Breast epithelium (tissue), 4 donors: ENCODE measurements at places on chromosomes 12 and 14.

- DNase-seq = no peak
Observed at GRCh38 chr12:18254081-18254480, 7.2 kb upstream of the PIK3C2G start.

DNA sequence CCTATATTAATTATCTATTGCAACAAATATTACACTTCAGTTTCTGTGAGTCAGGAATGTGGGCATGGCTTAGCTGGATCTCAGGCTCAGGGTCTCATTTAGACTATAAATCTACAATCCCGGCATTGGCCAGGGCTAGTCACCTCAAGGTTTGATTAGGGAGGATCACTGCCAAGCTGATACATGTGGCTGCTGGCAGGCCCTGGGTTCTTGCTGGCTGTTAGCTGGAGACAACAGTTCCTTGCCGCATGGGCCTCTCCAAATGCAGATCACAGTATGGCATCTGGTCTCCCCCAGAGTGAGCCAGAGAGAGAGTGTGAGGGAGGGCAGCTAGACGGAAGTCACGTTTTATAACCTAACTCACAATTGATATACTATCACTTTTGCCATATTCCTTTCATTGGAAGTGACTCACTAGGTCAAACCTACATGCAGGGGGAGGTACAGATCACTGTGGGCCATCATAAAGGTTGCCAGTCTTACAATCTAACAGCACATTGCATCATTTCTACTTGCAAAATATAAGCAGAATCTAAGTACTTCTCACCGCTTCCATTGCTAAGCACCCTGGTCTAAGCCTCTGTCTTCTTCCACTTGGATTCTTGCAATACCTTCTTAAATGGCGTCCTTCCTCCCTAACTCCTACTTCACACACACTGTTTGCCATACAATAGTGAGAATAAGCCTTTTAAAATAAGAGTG lies 174.0 kb upstream of the ARHGAP5 start:
- no peak for DNase-seq

- DNase-seq = no peak
Observed at GRCh38 chr14:94893411-94894160, 123.7 kb upstream of the GSC start.

DNA sequence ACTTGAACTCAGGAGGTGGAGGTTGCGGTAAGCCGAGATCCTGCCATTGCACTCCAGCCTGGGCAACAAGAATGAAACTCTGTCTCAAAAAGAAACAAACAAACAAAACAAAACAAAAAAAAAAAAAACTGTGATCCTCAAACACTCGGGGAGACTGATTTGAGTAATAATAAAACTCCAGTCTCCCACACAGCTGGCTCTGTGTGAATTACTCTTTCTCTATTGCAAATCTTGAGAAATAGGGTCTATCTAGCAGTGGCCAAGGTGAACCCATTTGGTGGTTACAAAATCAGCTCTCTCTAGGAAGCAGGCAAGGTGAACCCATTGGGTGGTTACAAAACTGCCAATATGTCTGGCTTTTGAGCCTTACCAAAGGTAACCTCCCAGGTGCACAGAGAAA lies 6.0 kb upstream of the ACOT6 start:
- DNase-seq = no peak

DNA sequence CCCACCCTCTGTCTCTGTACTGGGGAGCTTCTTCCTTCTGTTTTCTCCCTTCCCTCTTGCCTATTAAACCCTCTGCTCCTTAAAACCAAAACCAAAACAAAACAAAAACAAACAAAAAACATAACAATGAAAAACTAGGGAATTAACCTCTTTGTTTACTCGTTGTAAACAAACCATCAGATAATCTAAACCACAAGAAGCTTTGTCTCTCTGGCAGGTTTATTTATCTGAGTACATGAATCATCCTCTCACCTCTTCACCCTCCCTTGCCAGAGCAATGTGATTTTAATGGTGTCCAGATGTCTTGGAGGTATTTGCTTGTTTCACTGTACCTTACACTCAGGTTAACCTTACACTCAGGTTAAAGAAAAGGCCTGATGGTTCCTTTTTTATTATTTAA lies 66.1 kb downstream of the DYRK2 start:
- DNase-seq = no peak

DNA sequence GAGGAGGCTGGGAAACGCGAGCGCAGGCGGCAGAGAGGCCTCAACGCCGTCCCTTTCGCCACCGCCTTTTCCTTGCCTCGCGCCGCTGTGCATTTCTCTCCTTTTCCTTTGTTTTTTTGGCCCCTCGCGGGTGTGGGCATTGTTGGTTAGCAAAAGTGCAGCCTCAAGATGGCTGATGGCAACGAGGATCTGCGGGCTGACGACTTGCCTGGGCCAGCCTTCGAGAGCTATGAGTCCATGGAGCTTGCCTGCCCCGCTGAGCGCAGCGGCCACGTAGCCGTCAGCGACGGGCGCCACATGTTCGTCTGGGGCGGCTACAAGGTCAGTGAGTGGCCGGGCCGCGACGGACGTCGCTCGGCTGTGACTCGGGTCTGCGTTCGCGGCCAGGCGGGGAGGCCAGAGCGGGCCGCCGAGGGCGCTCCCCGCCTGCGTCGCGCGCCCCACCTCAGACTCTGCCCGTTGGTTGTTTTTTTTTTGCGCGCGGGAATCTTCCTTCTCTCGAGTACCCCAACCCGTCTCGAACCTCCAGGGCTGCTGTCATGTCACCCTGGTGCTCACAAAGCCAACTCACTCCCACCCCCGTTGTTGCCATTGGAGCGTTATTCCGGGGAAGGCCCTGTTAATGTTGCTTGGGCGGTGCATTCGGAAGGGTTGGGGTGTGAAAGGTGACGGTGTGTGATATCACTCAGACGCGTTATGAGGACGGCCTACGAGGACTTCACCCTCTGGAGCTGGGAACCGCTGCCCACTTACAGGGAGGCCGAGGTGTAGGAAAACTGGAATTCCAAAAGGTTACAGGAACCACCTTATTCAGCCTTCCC lies 558 bp downstream of the KLHDC2 start:
- peak; percentile 57 for DNase-seq

GRCh38 chr14:72479461-72479931 lies 414.4 kb downstream of the DPF3 start:
- DNase-seq = no peak

DNA sequence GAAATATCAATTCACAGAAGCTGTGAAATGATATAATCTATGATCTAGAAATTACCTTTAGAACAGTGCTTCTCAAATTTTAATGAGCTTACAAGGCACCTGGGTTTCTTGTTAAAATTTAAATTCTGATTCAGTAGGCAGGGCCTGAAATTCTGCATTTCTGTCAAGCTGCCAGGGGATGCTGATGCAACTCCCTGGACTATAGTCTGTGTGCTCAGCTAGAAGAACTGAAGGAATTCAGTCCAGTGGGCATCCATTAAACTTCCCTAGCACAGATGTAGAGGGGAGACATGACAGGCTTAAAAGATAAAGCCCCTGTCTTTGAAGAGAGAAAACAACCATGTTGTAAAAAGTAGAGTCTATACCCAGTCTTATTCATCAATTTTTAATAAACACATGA lies 441.8 kb downstream of the TMTC2 start:
- no peak for DNase-seq

- DNase-seq = no peak
Observed at GRCh38 chr14:100076133-100076532, 10.9 kb downstream of the EVL start.

GRCh38 chr12:88235183-88235833 lies 93.2 kb downstream of the TMTC3 start:
- no peak for DNase-seq

GRCh38 chr12:69840727-69841126 lies 15.7 kb downstream of the MYRFL start:
- DNase-seq = no peak

DNA sequence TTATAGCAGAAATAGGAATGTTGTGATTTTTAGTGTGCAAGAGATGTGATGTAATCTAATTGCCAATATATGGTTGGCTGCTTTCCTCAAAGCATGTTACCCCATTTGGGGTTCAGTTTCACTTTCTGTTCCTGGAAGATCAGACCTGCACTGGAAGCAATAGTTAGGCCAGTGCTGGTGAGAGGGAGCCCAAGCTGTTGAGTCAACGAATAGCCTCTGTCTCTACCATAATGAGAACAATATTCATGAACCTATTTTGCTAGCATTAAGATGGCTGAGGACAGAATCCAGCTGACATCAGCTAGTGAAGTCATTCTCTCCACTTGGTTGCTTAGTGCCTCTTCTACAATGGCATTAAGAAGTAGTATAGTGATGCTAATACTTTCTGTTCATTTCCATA lies 379.9 kb upstream of the DCN start:
- DNase-seq = no peak

- DNase-seq = no peak
Observed at GRCh38 chr12:47843226-47843980, 23.7 kb upstream of the HDAC7 start.

GRCh38 chr12:65557438-65558181 lies 266.7 kb upstream of the HMGA2 start:
- DNase-seq = no peak

DNA sequence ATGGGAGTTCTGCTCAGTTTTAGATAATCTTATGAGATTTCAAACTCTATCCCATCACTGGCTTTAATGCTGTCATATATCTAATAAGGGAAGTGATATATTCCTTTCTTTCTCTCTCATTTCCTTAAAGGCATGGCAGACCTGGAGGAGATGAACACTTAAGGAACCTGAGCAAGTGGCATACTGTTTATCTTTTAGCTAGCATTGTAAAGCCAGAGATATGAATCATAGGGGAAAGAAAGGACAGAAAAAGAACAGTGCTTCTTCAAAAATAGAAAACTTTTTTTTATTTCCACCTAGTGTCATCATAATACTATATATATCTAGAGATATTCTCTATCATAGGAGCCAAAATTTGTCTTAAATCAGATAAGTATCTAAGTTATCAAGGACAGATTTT lies 68.3 kb upstream of the PSMA6 start:
- no peak for DNase-seq

- no peak for DNase-seq
Observed at GRCh38 chr14:96055065-96055752, 16.0 kb downstream of the C14orf132 start.

DNA sequence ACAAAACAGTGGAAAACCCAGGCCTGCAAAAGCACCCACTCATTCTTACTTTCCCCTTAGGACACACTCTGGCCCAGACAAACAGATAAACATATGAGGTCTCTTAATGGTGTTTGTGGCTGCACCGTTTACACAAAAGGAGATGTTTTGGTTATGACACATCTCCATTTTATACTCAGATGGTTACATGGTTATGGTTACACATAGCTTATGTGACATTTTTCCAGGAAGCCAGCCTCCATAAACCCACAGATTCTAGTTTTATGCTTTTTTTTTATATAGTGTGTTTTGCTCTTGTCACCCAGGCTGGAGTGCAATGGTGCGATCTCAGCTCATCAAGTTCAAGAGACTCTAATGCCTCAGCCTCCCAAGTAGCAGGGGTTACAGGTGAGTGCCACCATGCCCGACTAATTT lies 3.5 kb upstream of the KLRD1 start:
- no peak for DNase-seq

GRCh38 chr12:79128956-79129355 lies 264.4 kb downstream of the SYT1 start:
- DNase-seq = no peak

GRCh38 chr14:84891404-84891803 lies 638.5 kb upstream of the FLRT2 start:
- DNase-seq = no peak

DNA sequence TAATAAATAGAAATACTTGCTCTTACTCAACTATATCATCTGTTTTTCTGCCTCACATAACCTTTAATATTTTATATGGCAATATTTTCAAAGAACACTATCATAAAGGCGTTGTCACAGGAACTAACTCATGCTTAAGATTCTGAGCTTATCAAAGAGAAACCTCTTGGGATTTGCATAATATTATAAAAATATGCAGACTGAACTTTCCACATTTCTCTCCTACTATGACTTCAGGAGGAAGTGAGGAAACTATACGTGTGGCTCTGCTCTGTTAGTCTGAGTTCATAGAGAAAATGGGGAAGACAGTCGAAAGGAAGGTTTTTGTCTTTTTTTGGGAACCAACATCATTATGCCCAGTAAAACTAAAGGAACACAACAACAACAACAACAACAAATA lies 124.7 kb downstream of the GARIN6 start:
- no peak for DNase-seq

DNA sequence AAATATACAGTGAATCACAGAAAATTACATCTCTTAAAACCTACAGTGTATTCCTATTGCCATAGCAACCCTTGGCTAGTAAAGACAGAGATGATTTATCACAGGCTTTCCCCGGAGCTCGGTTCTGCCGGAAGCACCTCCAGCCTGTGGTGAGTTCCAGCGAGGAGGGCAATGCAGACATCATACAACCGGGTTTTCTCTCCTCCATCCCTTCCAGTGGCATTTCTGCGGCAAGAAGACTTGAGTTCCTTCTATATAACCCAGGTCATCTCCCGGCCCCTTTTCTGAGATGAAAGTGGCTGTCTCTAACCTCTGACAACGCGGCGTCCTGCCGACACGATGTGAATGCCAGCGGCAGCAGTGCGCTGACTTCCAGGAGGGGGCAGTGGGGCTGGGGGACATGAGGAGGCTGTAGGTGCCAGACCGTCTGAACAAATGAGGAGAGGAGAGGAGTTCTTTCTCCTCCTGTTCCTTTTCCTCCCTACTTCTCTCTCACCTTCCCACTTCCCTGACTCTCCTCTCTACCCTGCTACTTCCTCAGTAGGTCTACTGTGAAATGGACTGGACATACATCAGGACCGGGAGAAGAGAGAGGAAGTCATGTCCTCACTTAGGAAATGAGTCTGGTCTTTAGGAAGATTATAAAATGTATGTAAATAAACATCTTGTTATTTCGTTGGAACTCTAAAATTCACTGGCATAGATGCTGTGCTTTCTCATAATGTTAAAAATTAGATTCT lies 68.6 kb upstream of the MAX start:
- DNase-seq = no peak

- DNase-seq = no peak
Observed at GRCh38 chr14:96102081-96102856, 63.1 kb downstream of the C14orf132 start.

DNA sequence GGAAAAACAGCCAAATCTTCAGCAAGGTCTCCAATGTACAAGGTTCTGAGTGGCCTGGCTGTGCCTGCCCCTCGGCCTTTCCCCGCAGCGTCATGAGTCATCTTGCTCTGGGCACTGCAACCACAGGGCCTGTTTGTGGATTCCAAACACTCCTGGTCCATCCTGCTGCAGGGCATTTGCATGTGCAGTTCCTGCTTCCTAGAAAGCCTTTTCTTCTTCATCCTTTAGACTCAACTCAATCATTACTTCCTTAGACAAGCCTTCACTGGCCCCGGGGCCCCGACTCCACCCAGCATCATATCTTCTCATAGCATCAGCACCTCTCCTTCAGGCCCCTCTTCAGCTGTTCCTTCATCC lies 101.8 kb upstream of the EGLN3 start:
- DNase-seq = no peak

DNA sequence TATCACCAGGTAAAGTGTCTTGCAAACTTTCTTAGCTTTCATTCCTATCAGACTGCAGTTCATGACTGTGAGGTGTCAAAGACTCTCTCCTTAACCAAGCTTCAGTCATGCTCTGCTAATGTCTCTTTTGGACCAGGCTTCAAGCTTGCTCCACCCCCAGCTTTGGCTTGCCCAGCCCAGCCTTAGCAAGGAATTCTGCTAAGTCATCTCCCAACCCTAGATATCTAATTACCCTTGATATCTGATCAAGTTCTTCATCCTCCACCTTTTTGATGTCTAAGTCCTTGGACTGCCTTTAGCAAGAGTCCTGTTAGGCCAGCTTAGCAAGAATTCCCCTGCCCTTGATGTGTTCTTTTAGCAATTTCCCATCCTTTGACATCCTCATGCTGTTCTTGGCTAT lies 108.9 kb upstream of the FGD4 start:
- DNase-seq = no peak

GRCh38 chr14:69086537-69086936 lies 66.4 kb downstream of the DCAF5 start:
- DNase-seq = no peak
